ENCODE measurements at places on chromosomes 2 and 18.

DNA sequence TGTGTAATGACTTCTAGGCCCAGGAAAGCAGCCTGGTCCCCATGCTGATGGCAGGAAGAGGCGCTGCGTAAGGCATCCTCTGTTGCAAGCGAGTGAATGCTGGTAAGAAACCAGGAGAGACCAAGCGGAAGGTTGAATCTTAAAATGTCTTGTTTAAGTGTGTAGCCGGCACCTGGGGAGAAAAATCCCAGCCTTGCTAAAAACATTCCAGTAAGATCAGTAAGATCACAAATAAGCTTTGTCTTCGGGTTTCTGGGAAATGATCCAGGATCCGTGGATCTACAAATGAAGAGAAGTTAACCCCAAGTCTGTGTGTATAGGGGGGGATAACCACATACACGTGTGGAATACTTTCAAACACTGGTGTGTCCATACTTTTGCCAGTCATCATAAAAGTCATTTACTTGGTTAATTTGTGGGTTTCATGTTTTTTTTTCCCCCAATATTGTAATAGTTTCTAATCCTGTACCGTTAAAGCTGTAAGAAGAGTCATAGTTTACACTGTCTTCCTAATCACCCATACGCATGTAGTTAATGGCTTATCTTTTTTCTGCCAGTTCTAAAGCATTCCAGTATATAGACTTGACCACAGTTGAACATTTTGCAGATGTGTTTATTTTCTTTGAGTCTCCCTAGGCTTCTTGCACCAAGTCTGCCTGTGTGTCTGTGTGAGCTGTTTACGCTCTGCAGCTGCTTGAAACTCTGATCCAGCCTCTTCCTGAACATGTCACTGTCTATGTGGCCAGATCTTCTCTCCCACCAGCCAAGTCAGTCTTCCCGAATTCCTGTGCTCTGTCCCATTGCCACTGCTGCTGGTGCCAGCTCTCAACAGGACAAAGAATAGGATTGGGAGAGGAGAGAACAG is 135.9 kb upstream of the ARL4C start:
- DNase-seq, result no peak

DNA sequence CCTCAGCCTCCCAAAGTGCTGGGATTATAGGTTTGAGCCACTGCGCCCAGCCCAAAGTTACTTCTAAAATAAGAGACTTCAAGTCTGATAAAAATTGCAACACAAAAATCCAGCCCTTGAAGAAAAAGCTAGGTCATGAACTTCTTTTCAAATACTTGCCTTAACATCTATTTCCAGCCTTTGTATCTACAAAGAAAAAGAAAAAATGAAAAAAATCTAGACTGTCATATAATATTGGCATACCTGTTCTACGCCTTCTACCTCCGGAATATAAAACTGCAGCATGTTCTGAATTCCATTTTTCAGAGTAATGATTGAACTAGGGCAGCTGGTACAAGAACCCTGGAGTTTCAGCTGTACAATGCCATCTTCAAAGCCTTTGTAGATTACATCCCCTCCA is 13.1 kb upstream of the GFPT1 start:
- no peak for DNase-seq

DNA sequence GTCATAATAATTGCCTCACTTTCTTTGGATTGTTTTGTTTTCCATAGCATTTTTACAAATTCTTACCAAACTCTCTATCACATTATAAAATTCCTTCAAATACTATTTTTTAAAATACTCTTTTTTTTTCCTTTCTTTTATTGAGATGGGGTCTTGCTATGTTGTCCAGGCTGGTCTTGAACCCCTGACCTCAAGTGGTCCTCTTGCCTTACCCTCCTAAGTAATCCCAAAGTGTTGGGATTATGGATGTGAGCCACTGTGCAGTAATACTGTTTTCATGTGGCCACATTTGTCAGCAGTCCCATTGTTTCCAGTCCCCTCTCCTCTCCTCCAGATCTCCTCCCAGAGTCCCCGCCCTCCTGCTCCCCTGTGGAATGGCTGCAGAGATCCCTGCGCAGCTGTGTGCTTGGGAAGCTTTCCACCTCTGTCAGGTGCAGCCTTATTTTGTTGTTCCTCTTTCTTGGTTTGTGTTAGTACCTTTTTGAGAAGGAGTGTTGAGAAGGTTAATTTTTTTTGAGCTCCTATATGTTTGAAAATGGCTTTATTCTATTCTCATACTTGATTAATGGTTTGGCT is 227.3 kb downstream of the LOXHD1 start:
- no peak for DNase-seq

DNA sequence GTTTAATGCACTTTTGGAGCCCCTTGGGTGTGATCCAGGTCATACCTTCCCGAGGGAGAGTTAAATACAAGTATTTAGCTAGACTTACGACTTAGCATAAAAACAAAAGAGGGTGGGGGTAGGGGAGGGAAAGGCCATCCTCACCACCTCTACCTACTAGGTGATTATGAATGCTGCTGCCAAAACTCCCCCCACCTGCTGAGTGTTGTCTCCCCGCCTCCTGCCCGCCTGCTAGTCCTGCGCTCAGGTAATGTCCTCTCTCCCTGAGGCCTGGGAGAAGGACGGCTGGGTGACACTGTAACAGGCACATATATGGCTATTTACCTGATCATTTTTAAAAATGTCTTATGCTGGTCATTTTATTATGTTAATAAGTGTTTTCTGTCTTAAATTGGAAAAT is 3.0 kb upstream of the NCKAP5 start:
- no peak for DNase-seq

- DNase-seq, result no peak
Observed at GRCh38 chr2:60535685-60536312, 17.7 kb downstream of the BCL11A start.

DNA sequence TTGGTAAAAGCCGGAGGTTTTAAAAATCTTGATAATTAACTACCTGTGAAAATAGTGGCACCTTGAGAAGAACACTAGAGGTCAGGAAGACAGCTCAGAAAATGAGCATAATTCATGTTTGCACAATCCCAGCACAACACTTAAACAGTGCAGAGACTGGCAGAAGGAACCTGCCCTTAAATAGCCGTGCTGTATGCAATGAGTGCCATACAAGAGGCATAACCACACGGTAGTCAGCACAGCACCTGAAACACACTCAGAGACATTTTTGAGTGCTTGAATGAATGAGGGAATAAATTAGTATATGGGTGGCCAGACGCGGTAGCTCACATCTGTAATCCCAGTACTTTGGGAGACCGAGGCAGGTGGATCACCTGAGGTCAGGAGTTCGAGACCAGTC is 164.9 kb downstream of the PAX3 start:
- DNase-seq, result no peak

Measured in HEK293T (cell line).